Right lobe of liver (tissue), 6 donors: ENCODE measurements at places on chromosomes 7 and 10. TPM values are rescaled to one million over a fixed set of nuclear protein-coding genes. Genes with fewer than 3 reads are reported as not detected.
A peak's percentile ranks its signal among the peaks of the same experiment; 100 is the strongest.

DNA sequence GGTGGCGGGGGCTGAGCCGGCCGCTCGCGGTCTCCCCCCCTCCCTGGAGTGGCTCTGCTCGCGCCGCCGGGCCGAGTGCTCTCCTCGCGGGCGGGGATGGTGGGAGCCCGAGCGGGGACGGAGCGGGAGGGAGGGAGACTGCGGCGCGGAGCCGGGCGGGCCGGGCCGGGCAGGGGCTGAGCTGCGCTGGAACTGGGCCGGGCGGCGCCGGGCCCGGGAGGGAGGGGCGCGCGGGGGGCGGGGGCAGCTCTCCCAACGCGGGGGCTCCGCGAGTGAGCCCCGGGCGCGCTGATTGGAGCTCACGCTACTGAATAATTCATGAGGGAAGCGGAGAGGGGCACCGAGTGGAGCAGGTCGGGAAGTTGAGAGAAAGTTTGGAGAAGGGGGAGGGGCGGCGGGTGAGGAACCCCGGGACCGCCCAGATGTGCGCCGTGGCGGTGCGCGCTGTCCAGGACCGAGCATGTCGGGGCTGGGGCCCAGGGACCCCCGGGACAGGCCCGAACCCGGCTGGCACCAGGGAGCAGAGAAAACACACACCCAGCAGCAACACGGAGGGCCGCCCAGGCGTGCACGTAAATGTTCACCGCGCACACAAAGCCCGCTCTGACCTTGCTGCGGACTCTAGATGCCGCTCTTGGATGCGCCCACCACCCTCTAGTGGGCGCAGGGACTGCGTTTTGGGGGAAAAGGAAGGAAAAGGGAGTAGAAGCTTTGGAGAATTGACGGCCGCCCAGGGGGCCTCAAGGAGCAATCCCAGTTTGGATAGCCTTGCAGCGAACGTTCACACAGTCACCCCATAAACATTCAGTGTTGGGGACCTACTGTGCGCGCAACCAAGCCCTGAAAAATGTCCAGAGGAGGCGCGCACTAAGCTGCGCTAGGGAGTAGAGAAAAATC, at the start of gene EPHB4:
Gene EPHB4, minus strand, starts transcription at position 194 of the 897 bp plus-strand sequence. CDS start 493 bp downstream, outside the sequence.
- DNase-seq = peak; percentile 96
- no peaks in the 10 kb centered on the region for H3K36me3 ChIP-seq
- H3K4me1 ChIP-seq = no peaks in the 10 kb centered on the region
- no peaks in the 10 kb centered on the region for H3K27me3 ChIP-seq
- H3K27ac ChIP-seq = peak within 1 kb of the TSS; percentile 58

DNA sequence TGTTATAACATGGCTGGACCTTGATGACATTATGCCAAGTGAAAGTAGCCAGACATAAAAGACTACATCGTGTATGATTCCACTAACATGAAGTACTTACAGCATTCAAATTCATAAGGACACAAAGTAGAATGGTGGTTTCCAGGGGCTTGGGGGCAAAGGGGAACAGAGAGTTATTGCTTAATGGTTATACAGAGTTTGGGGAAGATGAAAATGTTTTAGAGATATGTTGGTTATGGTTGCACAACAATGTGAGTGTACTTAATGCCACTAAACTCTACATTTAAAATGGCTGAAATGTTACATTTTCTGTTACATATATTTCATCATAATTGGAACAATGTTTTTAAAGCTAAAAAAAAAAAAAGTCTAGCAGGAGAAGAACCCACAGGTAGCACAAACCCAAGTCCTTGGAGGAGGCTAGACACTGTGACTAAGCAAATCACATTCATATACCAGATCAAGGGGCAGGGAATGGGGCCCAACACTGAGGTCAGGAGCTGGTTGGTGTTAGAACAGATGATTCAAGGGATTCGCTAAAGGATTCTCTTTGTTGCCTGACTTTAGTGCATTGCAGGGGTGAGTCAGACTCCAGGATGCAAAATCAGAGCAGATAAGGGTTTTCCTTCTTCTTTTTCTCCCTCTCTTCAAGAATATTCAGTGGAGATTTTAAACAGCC, 25.1 kb upstream of the AOAH start:
- no peaks in the 10 kb centered on the region for H3K27me3 ChIP-seq
- no peaks in the 10 kb centered on the region for H3K4me1 ChIP-seq
- no peak overlapping the region for H3K4me3 ChIP-seq
- H3K36me3 ChIP-seq = no peaks in the 10 kb centered on the region
- no peak for DNase-seq

GRCh38 chr10:22693371-22693784, 21.0 kb downstream of the PIP4K2A start:
- H3K4me1 ChIP-seq = no peaks in the 10 kb centered on the region
- H3K27me3 ChIP-seq = no peaks in the 10 kb centered on the region
- H3K36me3 ChIP-seq = no peaks in the 10 kb centered on the region
- no peak overlapping the region for H3K4me3 ChIP-seq

DNA sequence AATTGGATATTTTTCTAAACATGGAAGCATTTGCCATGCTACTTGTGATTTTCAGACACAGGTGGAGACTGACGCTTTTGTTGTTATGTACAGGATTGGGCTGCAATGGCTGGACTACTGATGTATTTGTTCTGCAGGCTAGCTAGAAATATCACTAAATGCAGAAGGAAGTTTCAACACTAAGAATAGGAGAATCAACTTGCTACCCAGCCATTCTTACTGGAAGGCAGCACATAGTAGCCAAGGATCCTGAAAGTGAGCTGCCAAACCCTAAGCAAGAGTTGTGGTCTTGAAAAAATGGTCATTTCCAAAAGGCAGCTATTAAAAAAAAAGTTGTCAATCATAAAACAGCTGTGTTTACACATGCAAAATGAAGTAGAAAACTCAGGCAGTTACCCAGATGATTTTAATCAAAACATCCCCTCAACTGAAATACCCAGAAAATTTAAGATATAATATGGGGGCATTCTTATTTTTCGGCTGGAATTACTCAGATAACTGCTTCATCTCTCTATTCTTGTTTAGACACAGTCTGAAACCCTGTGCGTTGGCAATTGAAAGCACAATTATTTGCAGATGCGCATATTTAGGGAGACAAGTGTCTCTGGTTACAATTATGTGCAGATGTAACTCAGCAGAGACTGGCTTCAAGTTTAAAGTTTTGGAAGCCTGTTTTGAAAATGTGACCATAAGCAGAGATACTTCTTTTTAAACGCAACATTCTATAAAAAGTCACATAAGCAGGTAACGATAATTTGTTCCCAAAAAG, 31.2 kb downstream of the GFRA1 start:
- no peak overlapping the region for H3K4me3 ChIP-seq
- no peak for DNase-seq
- no peak overlapping the region for H3K27ac ChIP-seq
- no peaks in the 10 kb centered on the region for H3K36me3 ChIP-seq
- H3K4me1 ChIP-seq = peaks cover 7% of the 10 kb centered on the region
- H3K27me3 ChIP-seq = no peaks in the 10 kb centered on the region

Gene ACSM6
- total RNA-seq = not detected
